ENCODE measurements at places on chromosomes 5 and 9. TPM values are rescaled to one million over a fixed set of nuclear protein-coding genes. Genes with fewer than 3 reads are reported as not detected.

SPINK4 gene
- not detected for total RNA-seq

GPR150 gene
- total RNA-seq, result 0.14 TPM

PCDHB5 gene
- total RNA-seq, result 1.8 TPM

AP3S1 gene
- 63.8 TPM for total RNA-seq

ARHGEF37 gene
- total RNA-seq, result 0.83 TPM

Data from A549 treated with RU486 at 1 μM for 4 hours (cell line).